Stimulated activated CD4-positive, alpha-beta T cell treated with anti-CD3 and anti-CD28 coated beads, TNF-alpha, amount 100 ng/mL, for 48 hours (primary cell): ENCODE measurements at places on chromosomes 6 and 20.

- no peak for DNase-seq
These were observed 72.1 kb downstream of the RSPO3 start for GRCh38 chr6:127190552-127190951.

- DNase-seq: no peak
These were observed 26.2 kb downstream of the E2F3 start for GRCh38 chr6:20427856-20428255.

DNA sequence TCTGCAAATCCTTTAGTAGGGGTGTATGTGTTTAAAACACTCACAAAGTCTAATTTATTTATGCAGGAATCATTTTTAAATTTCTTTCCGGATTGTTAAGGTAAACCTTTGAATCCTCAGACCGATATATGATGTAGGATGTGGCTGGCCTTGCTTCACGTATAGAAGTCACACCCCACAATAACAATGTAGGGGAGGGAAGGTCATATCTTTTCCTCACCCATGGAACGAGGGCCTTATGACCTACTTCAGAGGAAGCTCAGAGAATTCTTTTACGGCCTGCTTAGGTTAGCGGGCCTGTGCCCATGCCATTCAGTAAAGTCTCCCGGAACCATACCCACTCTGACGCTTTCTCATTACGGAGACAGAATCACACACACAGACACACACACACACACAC is 102.9 kb downstream of the MAP3K7 start:
- DNase-seq: no peak

DNA sequence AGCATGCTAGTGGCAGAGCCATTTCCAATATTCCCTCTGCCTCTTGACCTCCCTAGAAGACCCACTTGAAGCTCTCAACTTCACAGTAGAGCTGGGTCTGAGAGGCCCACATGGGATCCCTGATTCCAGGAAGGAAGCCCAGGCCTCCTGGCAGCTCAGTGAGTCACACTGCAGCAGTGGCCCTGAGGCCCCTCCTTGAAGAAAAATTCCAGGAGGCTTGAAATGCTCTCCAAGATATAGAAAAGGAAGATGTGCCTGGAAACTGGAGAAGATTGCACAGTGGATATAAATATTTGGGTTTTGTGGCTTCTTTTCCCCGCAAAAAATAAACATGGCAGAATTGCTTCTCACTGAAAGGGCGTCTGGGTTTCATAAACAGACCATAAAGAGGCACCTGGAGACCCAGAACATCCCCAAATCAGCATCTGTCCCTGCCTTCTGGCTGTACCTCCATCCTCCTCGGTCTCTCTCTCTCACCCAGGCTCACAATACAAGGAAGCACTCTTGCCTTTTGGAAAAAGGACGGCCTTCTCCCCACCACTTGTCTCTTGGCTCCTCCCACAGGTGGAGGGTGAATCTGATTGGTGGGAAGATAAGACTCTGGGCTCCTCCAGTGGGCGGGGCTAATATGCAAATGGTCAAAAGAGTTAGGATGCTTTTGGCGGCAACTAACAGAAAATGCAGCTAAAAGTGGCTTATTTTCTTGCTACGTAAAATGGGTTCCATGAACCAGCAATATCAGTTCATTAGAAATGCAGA is 200.0 kb upstream of the SULF2 start:
- DNase-seq: no peak

DNA sequence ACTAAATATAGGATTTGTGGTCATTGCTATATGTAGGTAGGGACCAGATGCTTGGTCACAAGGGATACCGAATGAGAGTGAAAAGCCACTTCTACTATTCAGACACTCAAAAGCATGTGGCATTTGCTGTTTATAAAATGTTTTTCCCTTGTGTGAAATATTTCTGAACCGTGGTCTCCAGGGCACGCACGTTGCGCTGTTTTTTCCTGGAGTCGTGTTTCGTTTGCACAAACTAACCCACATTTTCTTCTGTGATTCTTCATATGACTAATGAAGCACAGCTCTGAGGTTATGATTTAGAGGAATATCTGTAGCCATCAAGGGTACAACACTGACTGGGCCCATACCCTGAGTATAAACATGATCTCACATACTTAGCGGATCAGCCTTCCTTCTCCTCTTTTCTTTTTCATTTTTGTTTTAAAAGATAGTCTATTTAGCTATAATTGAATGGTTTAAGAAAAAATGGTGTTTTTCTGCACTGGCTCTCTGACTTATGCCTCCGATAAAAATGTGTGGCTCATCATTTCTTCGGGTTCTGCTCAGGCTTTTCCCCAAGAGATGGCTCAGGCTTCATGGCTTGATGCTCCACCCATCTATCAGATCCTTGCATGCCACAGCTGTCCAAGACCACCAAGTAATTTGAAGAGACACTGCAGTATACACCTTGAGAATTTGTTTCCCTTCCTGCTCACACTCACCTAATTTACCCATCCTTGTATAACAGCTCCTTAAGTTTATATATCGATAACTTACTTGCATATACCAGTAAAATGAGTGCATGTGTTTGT is 59.9 kb upstream of the HBS1L start:
- DNase-seq: peak; percentile 41

DNA sequence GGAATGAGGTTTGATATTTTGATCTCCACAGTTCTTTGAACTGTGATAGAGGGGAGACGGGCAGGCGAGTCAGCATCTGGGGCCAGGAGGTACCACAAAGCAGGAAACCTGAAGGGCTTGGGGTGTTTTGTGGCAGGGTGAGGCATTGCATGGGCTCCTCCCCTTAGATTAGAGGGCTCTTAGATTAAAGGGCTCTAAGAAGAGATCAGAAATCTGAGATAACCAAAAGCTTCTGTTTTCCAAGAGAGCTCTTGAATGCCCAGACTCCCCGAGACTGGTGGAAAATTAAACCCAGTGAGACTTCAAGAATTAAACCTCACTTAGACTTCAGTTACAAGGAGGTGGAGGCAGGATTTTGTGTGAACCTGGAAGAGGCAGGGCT is 2.4 kb upstream of the GPX5 start:
- DNase-seq: no peak
